Endodermal cell (in vitro differentiated cells): ENCODE measurements at places on chromosomes 16 and 17.
A peak's percentile ranks its signal among the peaks of the same experiment; 100 is the strongest.

GRCh38 chr16:50161950-50162349 lies 8.8 kb downstream of the TENT4B start:
- no peak overlapping the region for H3K4me3 ChIP-seq
- H3K36me3 ChIP-seq = no peaks in the 10 kb centered on the region
- no peak overlapping the region for H3K27ac ChIP-seq
- H3K27me3 ChIP-seq = no peaks in the 10 kb centered on the region

DNA sequence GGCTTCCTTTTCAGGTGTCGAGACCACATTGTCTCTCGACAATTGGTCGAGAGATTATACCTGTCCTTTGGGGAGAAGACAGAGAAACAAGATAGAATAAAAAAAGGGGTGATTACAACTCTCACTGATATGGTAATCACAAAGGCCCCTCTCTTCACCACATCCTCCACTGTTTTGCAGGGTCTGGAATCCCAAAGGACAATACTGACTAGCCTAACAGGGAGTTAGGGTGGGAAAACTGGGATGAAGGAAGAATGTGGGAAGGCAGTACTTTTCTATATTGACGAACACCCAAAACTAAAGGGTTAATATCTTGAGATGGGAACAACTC lies 6.1 kb downstream of the ABCA5 start:
- H3K27ac ChIP-seq = no peak overlapping the region
- H3K4me3 ChIP-seq = peak overlapping the region; percentile 14
- no peaks in the 10 kb centered on the region for H3K36me3 ChIP-seq
- peaks cover 9% of the 10 kb centered on the region for H3K4me1 ChIP-seq
- peaks cover 23% of the 10 kb centered on the region for H3K27me3 ChIP-seq

GRCh38 chr16:974001-974601 lies 3.3 kb upstream of the LMF1 start:
- H3K27me3 ChIP-seq = peaks cover 19% of the 10 kb centered on the region
- H3K4me1 ChIP-seq = peaks cover 3% of the 10 kb centered on the region
- no peak overlapping the region for H3K4me3 ChIP-seq
- DNase-seq = no peak
- H3K36me3 ChIP-seq = no peaks in the 10 kb centered on the region
- H3K27ac ChIP-seq = no peak overlapping the region

DNA sequence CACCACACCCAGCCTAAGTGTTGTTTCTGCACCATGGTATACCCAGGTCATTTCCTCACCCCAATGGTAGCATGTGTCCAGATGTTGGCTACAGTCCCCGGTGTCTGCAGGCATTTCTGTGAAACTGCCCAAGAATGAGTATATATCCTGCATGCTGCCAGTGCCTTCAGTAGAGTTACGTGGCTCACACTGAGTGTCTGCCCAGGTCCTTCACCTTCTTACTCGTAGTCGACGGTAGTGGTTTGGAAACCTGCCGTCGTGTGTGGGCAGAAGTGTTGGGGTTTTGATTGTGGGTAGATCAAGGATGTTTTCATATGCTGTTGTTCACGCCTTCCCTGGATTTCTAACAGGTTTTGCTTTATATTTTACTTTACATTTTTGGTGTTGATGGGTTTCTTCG lies 16.8 kb downstream of the TCF25 start:
- H3K27me3 ChIP-seq = no peaks in the 10 kb centered on the region
- H3K36me3 ChIP-seq = peaks cover 54% of the 10 kb centered on the region
- no peak overlapping the region for H3K27ac ChIP-seq
- no peaks in the 10 kb centered on the region for H3K4me1 ChIP-seq
- H3K4me3 ChIP-seq = no peak overlapping the region

DNA sequence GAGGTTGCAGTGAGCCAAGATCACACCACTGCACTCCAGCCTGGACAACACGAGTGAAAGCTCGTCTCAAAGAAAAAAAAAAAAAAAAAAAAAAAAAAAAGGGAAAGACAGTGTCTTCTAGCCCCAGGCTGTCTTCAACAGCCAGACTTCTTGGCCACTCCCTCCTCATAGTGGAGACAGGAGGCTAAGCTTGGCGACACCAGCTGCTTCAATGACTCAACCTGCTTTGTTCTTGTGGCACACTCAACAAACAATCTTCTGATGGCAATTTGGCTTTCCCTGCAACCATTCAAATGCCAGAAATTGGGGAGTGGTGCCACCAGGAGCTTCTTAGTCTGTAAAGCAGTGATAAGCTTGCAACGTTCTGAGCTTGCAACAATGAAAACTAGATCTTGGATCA lies 290.4 kb upstream of the DYNLRB2 start:
- no peak overlapping the region for H3K27ac ChIP-seq
- H3K36me3 ChIP-seq = no peaks in the 10 kb centered on the region
- H3K27me3 ChIP-seq = no peaks in the 10 kb centered on the region
- no peak overlapping the region for H3K4me3 ChIP-seq
- H3K4me1 ChIP-seq = no peaks in the 10 kb centered on the region

- no peaks in the 10 kb centered on the region for H3K4me1 ChIP-seq
- DNase-seq = no peak
Observed at GRCh38 chr17:71313866-71314265, 807.0 kb upstream of the SOX9 start.

GRCh38 chr16:2460391-2460713 lies 443 bp downstream of the TEDC2 start:
- peaks cover 5% of the 10 kb centered on the region for H3K4me1 ChIP-seq
- no peaks in the 10 kb centered on the region for H3K27me3 ChIP-seq
- H3K36me3 ChIP-seq = peaks cover 31% of the 10 kb centered on the region
- H3K4me3 ChIP-seq = peak overlapping the region; percentile 89
- no peak for DNase-seq

GRCh38 chr16:56618138-56618537 lies 7.4 kb upstream of the MT1E start:
- no peak overlapping the region for H3K4me3 ChIP-seq
- H3K27ac ChIP-seq = no peak overlapping the region
- DNase-seq = peak; percentile 53
- no peaks in the 10 kb centered on the region for H3K36me3 ChIP-seq

DNA sequence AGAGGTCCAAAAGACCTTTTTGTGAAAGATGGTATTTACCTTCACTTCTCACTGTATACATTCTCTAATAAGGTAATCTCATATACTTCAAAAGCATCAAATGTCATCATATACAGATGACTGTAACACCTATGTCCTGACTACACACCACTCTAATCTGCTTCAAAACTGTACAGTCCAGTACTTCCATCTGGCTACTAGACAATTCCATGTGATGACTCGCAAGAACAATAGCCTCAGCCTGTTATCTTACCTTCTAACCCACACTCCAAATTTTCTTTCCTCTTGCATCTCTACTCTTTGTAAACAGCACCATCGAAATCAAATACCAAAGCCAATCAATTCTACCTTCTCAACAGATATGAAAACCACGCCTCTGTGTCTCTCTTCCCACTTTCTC lies 24.1 kb downstream of the MYO1D start:
- no peak for DNase-seq
- no peaks in the 10 kb centered on the region for H3K27me3 ChIP-seq
- H3K4me3 ChIP-seq = no peak overlapping the region
- no peaks in the 10 kb centered on the region for H3K36me3 ChIP-seq
- H3K27ac ChIP-seq = no peak overlapping the region

- no peak overlapping the region for H3K27ac ChIP-seq
- H3K4me3 ChIP-seq = peak overlapping the region; percentile 95
- DNase-seq = peak; percentile 67
Observed at GRCh38 chr16:67967958-67968399, 458 bp downstream of the SLC12A4 start.

DNA sequence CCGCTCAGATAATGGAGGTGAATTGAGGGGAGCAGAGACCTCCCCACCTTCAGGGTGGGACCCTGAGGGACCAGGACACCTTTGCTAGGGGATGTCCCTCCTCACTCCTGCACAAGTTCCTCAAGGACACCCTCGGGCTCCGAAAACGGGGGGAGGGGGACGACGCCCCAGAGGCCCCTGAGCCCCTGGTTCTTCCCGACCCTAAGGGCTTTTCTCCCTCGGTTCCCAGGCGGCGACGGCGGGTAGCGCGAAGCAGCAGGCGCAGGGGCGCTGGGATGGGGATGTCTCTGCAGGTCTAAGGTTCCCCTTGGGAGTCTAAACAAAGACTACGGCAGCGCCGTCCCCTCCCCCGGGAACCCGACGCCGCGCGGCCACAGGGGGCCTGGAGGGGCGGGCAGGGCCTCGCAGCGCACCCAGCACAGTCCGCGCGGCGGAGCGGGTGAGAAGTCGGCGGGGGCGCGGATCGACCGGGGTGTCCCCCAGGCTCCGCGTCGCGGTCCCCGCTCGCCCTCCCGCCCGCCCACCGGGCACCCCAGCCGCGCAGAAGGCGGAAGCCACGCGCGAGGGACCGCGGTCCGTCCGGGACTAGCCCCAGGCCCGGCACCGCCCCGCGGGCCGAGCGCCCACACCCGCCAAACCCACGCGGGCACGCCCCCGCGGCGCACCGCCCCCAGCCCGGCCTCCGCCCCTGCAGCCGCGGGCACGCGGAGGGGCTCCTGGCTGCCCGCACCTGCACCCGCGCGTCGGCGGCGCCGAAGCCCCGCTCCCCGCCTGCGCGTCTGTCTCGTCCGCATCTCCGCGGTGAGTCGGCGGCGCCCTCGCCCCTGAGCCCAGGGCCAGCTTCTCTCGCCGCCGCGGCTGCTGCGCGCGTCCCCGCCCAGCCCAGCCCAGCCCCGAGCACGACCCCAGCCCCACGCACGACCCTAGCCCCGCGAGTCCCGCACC lies 36.7 kb upstream of the NDRG4 start:
- H3K4me1 ChIP-seq = no peaks in the 10 kb centered on the region
- no peaks in the 10 kb centered on the region for H3K36me3 ChIP-seq
- H3K4me3 ChIP-seq = peak overlapping the region; percentile 89
- DNase-seq = peak; percentile 78

DNA sequence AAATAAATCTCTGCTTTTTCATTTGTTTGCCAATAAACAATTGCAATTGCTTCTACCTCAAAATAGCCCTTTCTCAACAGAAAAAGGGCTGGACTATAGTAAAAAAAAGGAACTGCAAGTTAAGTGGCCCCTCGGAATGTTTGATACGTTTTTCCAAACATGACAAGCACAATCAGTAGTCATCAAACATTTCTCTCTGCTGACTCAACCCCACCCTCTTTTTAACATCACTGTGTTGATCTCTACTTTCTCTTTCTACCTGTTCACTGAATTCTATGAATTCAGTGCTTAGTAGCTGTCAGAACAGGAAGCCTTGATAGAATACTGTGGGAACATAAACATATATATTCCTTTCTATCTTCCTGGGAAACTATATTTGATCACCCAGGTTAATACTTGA lies 116.5 kb upstream of the AXIN2 start:
- H3K27me3 ChIP-seq = no peaks in the 10 kb centered on the region
- no peaks in the 10 kb centered on the region for H3K4me1 ChIP-seq
- no peak overlapping the region for H3K4me3 ChIP-seq
- DNase-seq = no peak
- H3K27ac ChIP-seq = no peak overlapping the region

GRCh38 chr17:35988164-35988563 lies 1.6 kb upstream of the CCL14 start:
- no peaks in the 10 kb centered on the region for H3K27me3 ChIP-seq
- no peak overlapping the region for H3K4me3 ChIP-seq
- no peak overlapping the region for H3K27ac ChIP-seq
- no peaks in the 10 kb centered on the region for H3K36me3 ChIP-seq
- no peaks in the 10 kb centered on the region for H3K4me1 ChIP-seq

- DNase-seq = peak; percentile 42
- H3K36me3 ChIP-seq = no peaks in the 10 kb centered on the region
- no peaks in the 10 kb centered on the region for H3K4me1 ChIP-seq
- H3K27me3 ChIP-seq = no peaks in the 10 kb centered on the region
- no peak overlapping the region for H3K27ac ChIP-seq
- H3K4me3 ChIP-seq = no peak overlapping the region
Observed at GRCh38 chr16:89020068-89020924, 43.3 kb upstream of the CBFA2T3 start.

DNA sequence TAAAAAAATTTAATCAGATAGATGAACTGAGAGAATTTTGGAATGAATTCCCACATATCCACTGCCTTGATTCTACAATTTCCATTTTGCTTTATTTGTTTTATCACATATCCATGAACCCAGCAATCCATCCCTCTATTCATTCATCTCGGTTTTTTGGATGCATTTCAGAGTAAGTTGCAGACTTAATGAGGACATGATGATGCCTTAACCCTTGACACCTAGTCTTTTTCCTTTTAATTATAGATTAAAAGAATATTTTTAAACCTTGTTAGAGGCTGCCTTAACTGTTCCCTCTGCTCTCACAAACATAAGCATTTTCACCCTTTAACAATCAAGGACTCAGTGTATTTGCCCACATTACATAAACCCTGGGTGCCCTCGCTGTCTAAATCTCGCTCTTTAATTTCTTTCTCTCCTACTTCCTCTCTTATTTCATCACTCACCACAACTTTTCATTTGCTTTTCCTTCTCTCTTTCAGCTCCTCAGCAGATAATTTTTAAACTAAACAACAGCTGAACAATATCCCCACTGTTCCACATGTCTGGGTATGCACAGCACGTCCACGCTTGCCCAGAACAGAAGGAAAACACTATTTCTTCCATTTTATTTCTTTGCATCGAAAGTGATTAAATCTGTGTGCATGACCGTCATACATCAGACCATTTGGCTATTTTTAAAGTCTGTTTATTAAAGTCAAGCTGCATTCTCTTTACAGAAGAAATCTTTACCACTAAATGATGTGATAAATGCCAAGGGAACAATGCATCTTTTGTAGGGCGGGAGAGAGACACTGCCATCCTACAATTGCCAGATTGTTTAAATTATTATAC lies 39.9 kb downstream of the IQCK start:
- peak overlapping the region; percentile 40 for H3K27ac ChIP-seq
- no peaks in the 10 kb centered on the region for H3K27me3 ChIP-seq
- DNase-seq = no peak
- H3K36me3 ChIP-seq = no peaks in the 10 kb centered on the region
- peaks cover 7% of the 10 kb centered on the region for H3K4me1 ChIP-seq

- no peaks in the 10 kb centered on the region for H3K4me1 ChIP-seq
- H3K27me3 ChIP-seq = no peaks in the 10 kb centered on the region
Observed at GRCh38 chr17:47628014-47628566, 21.6 kb upstream of the KPNB1 start.

GRCh38 chr16:53429221-53429943 lies 4.9 kb upstream of the RBL2 start:
- no peaks in the 10 kb centered on the region for H3K4me1 ChIP-seq
- H3K4me3 ChIP-seq = no peak overlapping the region
- no peaks in the 10 kb centered on the region for H3K27me3 ChIP-seq
- H3K27ac ChIP-seq = no peak overlapping the region
- DNase-seq = no peak

- no peak for DNase-seq
- peaks cover 7% of the 10 kb centered on the region for H3K36me3 ChIP-seq
- no peak overlapping the region for H3K27ac ChIP-seq
- H3K4me1 ChIP-seq = no peaks in the 10 kb centered on the region
- H3K4me3 ChIP-seq = no peak overlapping the region
- H3K27me3 ChIP-seq = no peaks in the 10 kb centered on the region
Observed at GRCh38 chr16:83925095-83925905, 26.4 kb downstream of the MLYCD start.
